ENCODE measurements at places on chromosomes 1 and 21. TPM values are rescaled to one million over a fixed set of nuclear protein-coding genes. Genes with fewer than 3 reads are reported as not detected.

The CAPN8 gene
- total RNA-seq, result 74.0 TPM

The VTCN1 gene
- not detected for total RNA-seq

The LCE2A gene
- total RNA-seq, result not detected

The OVAAL gene
- total RNA-seq, result not detected

The SMIM12 gene
- 10.7 TPM for total RNA-seq

The PRMT2 gene
- 210 TPM for total RNA-seq

The AUNIP gene
- 1.6 TPM for total RNA-seq

The SAMD11 gene
- 2.4 TPM for total RNA-seq
